ENCODE measurements at places on chromosomes 1 and 21.

GRCh38 chr21:39631842-39632562 is 19.3 kb downstream of the B3GALT5 start:
- DNase-seq: no peak

- peak; percentile 2 for DNase-seq
Observed at GRCh38 chr1:198056255-198056654, 100.5 kb upstream of the NEK7 start.

DNA sequence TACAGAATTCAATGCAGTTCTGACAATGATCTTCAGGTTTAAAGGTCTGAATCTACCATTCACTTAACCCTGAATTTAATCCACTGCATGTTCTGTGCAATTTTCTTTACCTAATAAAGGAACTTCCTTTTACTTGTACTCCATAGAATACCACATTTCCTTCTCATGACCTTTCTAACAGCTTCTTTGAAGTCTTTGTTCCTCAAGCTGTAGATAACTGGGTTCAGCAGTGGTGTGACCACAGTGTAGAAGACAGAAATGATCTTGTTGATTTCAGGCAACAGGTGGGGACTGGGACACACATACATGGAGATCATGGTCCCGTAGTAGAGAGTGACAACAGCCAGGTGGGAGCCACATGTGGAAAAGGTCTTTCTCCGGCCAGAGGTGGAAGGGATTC is 878 bp downstream of the OR11L1 start:
- DNase-seq: no peak

GRCh38 chr1:241610056-241610815 is 29.9 kb downstream of the CHML start:
- DNase-seq: no peak

GRCh38 chr1:41387667-41388091 is 26.4 kb downstream of the FOXO6 start:
- DNase-seq: no peak

DNA sequence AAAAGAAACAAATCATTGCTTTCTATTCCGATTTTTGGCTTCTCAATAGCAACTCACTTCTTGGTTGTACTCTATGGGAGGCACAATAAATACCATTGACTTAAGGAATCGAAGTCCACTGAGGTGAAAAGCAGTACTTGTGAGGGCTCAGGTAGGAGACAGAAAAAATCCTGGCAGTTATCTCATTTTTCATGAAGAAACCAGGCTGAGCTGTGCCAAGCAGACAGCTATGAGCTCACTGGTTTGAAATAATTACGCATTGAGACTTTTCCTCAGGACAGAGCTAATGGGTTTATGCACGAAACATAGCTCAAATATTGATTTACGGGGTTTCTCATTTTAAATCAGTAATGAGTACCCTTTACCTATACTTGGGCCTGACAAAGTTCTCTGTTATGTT is 18.5 kb downstream of the COLGALT2 start:
- DNase-seq: no peak

- DNase-seq: no peak
Observed at GRCh38 chr21:26595971-26596370, 22.9 kb upstream of the CYYR1 start.

DNA sequence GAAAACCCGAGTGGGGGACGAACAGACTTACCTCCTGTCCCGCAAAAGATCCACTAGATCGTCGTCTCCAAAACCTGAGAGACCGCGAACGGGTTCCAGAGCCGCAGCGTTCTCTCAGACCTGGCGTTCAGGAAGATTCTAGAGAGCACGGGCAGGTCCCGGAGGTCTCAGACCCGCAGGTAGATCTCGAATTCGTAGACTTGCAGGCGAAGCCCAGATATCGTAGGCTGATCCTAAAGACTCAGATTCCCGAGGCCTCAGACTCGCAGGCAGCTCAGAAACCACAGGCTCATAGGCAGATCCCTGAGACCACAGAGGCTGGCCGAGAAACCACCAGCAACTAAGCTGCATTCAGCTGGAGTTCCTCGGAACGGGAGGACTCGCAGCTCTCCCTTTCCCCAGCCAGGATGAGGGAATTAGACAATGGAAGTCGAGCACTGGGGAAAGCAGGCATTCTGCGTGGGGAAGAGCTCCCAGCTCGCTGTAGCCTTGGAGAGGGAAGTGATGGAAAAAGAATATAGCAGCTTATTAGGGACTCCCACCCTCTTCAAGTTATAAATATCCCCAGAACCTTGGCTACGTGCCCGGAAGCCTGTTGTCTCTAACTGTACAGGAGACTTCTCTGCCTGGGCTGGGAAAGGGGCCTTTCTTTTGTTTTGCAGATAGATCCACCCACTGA is at the start of gene ZNF436:
Gene ZNF436, minus strand, starts transcription at position 502 of the 679 bp plus-strand sequence. CDS start 1,831 bp downstream, outside the sequence.
- DNase-seq: peak; percentile 10

DNA sequence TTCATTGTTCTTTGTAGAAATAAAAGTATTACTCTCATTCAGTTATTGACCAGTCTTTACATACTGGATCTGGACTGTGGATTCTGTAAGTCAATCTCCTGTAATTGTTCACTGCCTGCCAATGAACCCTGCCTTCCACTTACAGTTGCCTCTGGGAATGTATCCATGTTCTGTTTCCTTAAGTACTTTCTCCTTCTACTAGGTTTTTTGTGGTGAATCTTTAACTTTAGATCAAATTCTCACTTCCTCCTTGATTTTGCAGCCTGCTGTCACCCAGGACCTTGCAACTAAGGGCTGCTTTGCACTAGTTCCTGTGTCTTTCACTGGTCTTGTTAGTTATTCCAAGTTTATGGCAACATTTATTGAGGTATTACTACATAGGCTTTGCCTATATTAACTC is 28.2 kb upstream of the ANKRD13C start:
- no peak for DNase-seq

- no peak for DNase-seq
Observed at GRCh38 chr1:71307451-71307850, 226.6 kb upstream of the ZRANB2 start.

DNA sequence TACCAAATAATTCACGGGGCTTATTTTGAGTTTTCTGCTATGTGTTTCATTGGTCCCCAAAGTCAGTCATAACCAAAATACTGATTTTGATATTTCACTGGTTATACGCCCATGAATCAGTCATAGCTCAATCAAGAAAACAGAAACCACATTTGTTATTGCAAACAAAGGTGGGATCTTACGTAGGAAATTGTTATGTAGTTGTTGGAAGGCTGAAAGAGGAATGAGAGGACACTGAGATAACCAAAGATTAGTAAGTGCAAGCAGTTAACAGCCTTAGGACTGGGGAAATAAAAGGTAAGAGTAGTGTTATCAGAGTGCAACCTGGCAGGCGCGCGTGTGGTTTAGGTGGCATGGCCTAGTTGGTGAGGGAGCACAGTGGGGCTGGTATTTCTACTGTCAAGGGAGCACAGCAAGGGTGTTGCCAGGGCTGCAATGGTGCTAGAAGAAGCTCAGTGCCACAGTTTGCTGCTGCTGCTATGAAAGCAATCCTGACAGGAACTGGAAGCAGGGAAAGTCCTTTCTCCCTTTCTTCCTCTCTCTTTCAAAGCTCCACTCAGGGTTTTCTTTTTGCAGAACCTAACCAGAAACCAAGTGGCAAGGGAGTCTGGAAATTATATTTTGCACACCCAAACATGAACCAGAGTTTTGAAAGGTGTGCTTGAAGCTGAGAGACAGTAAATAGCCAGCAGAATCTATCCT is 33.7 kb downstream of the RTCA start:
- no peak for DNase-seq

GRCh38 chr1:8722366-8722765 is 95.1 kb downstream of the RERE start:
- no peak for DNase-seq

DNA sequence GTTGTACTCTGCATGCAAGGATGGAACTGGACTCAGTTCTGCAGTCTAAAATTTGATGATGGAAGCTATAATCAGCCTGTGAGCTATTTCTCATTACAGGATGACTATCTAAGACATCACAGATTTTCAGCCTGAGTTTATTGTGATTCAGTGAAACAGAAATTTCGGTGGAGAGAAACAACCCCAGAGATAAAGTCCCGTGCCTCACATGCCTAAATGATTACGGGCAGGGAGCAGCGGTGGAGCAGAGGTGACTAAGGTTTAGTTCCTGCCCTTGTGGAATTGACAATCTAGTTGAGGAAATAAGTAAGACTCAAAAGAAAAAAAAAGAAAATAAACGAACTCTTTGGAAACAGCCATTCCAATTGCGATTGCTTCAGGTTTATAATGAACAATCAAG is 96.9 kb downstream of the GRIK3 start:
- DNase-seq: no peak

GRCh38 chr1:201396861-201397464 is 2.2 kb downstream of the LAD1 start:
- DNase-seq: no peak

- DNase-seq: no peak
Observed at GRCh38 chr1:221632072-221632471, 109.8 kb downstream of the DUSP10 start.

- DNase-seq: no peak
Observed at GRCh38 chr1:229093609-229094336, 177.1 kb upstream of the RAB4A start.

- peak; percentile 90 for DNase-seq
Observed at GRCh38 chr1:220046052-220046930, at the start of gene EPRS1. Gene EPRS1 (minus strand): TSS chr1:220046505. CDS start chr1:220046388, 117 bp downstream.

GRCh38 chr21:21096956-21097355 is 98.7 kb downstream of the NCAM2 start:
- DNase-seq: no peak

- no peak for DNase-seq
Observed at GRCh38 chr1:25126562-25126961, 105.7 kb downstream of the SYF2 start.

- no peak for DNase-seq
Observed at GRCh38 chr1:218371927-218372672, 27.0 kb downstream of the TGFB2 start.

Data from stimulated activated CD8-positive, alpha-beta memory T cell treated with anti-CD3 and anti-CD28 coated beads, Interleukin-4, amount 100 ng/mL, for 24 hours (primary cell).